ENCODE measurements at places on chromosomes 12 and 14.
A peak's percentile ranks its signal among the peaks of the same experiment; 100 is the strongest.

- no peak for DNase-seq
These were observed 127.3 kb downstream of the CNTN1 start for GRCh38 chr12:40819436-40820108.

GRCh38 chr12:12505544-12506495 lies 56.8 kb downstream of the DUSP16 start:
- DNase-seq: no peak

DNA sequence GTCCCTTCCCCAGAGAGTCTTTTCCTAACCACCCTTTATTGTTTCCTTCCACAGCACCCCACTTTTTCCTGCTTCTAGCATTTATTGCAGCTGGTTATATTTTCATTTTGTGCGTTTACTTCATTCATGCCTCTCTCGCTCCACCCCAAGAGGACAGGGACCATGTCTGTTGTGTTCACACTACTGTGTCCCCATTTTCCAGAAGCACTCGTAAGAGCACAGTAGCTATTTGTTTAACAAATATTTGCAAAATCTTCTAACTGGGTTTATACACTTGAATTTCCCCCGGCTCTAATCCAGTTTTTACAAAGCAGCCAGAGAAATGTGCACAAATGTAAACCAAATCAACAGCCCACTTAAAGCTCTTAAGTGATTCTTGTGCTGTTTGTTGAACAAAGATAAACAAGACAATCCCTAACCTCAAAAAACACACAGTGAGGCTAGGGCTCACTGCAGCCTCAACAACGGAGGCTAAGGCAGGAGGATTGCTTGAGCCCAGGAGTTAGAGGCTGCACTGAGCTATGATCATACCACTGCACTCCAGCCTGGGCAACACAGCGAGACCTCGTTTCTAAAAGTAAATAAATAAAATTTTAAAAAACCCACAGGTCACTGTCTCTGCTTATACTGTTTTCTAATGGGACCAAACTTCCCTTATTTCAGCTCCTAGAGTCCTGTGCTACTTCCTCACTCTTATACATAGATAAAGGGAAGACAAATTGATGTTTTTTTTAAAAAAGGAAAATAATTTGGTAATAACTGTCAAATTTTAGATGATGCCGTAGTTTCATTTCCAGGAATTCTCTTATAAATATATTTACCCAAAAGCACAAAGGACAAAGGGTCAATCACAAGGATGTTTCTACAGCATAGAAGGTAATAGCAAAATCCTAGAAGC lies 6.6 kb upstream of the ABCD4 start:
- no peak for DNase-seq

GRCh38 chr14:37650356-37651037 lies 55.1 kb downstream of the TTC6 start:
- no peak for DNase-seq

DNA sequence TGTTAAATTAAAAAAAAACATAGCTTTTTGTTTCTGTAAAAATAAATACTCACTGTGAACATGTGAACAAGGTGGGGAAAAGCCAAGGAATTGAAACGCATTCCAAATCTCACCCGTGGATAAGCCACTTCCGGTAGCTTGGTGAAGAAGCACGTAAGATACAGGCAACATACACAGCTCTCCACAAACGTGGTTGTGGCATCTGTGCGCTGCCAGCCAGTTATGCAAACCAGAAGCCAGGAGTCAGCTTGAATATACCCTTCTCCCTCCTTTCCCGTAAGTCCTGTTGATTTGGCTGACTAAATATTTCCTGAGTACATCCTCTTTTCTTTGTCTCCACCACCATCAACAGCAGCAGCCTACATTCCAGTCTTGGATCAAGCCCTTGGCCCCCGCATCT lies 486.2 kb downstream of the VRK1 start:
- DNase-seq: no peak

DNA sequence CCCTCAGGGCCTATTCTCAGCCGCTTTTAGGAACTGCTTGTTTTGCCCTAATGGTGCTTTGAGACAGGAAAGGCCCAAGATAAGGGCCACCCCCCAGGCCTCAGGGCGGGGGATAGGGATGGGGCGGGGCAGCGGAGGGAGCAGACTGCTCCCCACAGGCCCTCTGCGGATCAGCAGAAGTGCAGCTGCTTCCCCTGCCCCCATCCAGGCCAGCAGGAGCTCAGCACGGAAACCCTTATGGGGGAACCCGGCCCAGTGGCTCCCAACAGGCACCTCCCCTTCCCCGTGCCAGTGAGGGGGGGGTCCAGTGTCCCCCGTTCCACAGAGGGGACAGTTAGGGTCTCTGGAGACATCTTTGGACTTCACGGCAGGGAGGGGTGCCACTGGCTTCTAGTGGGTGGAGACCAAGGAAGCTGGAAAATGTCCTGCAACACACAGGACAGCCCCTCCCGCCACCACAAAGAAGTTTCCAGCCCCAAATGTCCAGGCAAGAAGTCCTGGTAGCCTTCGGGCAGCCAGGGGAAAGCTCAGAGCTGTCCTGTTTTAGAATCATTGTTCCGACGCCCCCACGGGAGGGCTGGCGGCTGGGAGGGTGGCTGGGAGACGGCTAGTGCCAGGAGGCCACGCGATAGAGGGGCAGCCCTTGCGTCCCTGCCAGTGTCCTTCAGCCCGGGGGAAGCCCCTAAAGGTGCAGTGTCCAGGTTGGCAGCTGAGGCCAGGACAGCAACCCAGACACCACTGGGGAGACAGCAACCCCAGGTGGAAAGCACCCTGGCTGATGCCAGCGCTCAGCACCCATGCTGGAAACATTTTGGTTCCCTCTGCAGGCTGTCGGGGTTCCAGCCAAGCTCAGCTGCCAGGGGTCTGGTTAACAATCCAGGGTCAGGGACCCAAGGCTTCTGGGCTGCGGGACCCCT lies 10.4 kb upstream of the GPR132 start:
- DNase-seq: peak; percentile 82

GRCh38 chr14:102717276-102717675 lies 60.0 kb upstream of the TRAF3 start:
- no peak for DNase-seq

DNA sequence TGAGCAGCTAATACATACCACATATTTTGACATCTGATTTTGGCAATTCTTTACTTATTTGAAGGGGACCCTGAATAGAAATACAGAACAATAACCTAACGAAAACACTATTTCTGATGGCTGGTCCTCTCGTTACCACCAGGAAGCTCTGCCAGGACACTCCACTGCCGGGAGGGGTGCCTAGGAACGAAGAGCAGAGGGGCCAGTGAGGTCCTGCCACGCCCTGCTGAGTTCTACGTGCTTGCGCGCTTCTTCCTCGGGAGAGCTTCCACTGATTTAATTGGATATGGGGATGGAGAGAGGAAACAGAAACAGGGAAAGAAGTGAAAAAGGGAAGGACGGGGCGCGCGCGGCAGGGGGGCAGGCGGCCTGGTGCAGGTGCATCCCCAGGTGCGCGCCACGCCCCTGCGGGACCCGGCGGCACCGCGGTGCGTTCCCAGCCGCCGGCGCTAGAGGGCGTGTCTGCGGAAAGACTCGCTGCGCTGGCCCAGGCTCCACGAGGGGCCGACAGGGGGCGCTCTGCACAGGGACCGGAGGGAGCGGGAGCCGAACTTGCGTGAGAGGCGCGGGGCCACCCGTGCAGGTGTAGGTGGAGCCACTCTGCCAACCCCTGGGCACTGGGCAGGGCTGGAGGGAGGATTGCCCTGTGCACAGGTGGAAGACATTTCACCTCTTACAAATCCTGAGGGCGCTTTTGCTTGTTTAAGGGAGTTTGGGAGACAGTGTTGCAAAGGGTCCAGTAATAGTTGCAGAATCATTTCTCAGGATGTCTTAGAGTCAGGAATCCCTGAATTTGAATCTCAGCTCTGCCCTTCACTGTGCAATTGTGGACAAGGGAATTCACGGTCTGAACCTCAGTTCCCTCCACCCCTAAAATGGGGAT lies 986.3 kb upstream of the TMEM132C start:
- DNase-seq: no peak

- DNase-seq: no peak
These were observed 111.9 kb downstream of the LRRK2 start for GRCh38 chr12:40336573-40337199.

Measured in GDM1 (cell line).